Motor neuron (in vitro differentiated cells): ENCODE measurements at places on chromosomes 5 and 9. TPM values are rescaled to one million over a fixed set of nuclear protein-coding genes. Genes with fewer than 3 reads are reported as not detected.
A peak's percentile ranks its signal among the peaks of the same experiment; 100 is the strongest.

The CTXN3 gene
- not detected in 2 replicates for total RNA-seq

The UBE2QL1 gene
- total RNA-seq: 0.28 TPM in 1 of 2 replicates, not detected in the other

The TEX53 gene
- not detected in 2 replicates for total RNA-seq

The SLC6A19 gene
- 0.24 TPM in 2 replicates for total RNA-seq

- no peak for ATAC-seq
Observed at GRCh38 chr9:81690251-81690851, 1.0 kb upstream of the TLE1 start.

DNA sequence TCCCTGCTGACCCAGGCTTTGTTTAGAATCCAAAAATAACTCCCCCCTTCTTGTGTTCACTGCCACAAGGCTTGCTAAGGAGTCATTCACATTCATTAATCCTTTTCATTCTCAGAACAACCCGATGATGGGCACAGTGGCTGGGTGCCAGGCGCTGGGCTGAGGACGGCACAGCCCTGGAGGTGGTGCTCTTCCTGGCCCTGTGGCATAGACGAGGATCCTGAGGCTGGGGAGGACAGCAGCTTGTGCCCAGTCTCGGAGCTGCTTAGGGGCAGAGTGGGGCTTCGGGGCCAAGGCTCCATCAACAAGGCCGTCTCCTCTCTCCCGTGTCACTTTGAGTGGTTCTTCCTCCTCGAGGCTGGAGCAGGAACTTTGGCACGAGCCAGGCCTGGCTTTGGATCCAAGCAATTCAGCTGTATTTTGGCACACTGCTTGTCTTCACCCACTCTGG, 166.7 kb downstream of the TTLL11 start:
- no peak for ATAC-seq

- no peak for ATAC-seq
Observed at GRCh38 chr9:127449332-127449966, 1.8 kb downstream of the RPL12 start.

- ATAC-seq: no peak
Observed at GRCh38 chr9:134600836-134601638, 40.6 kb upstream of the COL5A1 start.

DNA sequence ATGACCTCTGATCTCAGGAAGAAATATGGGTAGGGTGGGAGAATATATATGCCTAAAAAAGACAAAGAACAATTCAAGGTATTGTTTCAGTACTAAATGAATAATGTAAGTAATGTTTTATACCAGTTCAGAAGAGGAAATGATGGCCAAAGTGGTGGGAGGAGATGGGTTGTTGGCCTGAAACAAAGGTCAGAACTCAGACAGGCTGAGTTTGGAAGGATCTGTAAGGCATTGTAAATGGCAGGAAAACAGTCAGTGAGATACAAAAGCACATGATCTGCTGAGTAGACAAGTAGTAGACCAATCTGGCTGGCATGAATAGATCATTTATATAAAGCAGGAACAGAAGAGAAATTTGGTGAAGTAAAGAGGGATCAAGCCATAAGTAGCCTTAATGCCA, 175.8 kb upstream of the PLCXD3 start:
- ATAC-seq: no peak

DNA sequence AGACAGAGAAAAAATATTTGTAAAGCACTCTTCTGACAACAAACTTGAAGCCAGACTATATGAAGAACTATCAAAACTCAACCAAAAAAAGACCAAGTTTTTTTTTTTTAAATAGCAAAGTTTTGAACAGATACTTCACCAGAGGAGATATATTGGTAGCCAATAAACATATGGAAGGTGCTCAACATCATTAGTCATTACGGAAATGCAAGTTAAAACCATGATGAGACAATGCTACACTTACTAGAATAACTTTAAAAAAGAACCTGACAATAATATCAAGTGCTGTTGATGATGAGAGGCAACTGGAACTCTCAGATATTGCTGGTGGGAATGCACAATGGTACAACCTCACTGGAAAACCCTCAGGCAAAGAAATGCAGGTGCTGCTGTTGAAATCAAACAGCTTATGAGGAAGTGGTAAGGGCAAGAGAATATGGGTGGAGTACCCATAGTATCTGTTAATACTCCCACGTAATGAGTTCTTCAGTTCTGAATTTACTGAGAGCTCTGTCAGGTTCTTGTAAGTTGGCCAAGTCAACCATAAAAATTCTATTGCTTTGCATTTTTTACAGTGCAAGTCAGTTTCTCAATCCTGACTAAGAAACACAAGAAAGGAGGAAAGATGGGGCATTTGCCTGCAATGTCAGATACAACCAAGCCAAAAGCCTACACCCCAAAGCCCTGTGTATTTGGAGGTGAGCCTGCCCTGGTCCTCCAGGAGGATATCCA, 87.3 kb upstream of the GNAQ start:
- peak; percentile 93 for ATAC-seq

DNA sequence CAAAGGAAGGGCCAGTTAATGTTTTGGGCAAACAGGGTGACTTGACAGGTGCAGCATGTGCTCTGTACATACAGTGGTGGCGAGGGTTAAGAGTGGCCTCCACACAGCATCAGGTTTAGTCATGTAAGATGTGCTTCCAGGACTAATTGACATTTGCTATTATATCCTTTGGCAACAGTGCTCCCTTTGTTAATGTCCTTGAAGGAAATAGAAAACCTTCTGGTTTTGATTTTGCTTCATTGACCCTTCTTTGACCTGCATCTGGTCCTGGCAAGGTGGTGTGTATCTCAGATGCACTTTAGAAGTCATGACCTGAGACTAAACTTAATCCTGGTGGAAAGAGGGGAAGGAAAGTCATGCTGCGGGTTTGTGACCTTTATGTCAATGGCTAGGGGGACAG, 440.0 kb downstream of the ENC1 start:
- no peak for ATAC-seq

- ATAC-seq: peak; percentile 7
Observed at GRCh38 chr9:34647084-34647403, 569 bp downstream of the GALT start.
